ENCODE measurements at places on chromosomes 16 and 17. TPM values are rescaled to one million over a fixed set of nuclear protein-coding genes. Genes with fewer than 3 reads are reported as not detected.

DNA sequence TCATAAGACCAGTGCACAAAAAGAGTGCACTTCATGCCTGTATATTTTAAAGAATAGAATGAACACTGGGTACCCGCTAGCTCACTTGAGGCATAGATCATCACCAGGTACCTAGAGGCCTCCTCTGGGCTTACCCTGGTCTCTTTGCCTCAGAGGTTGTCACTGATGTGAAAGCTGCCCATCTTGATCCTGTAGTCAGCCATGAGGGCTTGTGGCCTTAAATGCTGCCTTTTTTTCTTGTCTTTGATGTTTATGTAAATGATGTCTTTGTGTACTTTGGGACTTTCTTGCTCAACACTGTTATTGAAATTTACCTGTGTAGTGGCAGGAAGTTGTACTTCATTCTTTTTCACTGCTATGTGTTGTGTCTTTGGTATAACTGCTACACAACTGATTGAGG lies 26.8 kb upstream of the SLC5A10 start:
- H3K27ac ChIP-seq, result no peak overlapping the region
- no peaks in the 10 kb centered on the region for H3K27me3 ChIP-seq
- peaks cover 9% of the 10 kb centered on the region for H3K4me1 ChIP-seq
- no peak for DNase-seq

GRCh38 chr16:79723583-79724168 lies 123.1 kb upstream of the MAF start:
- H3K27me3 ChIP-seq, result no peaks in the 10 kb centered on the region
- H3K4me3 ChIP-seq, result no peak overlapping the region
- no peaks in the 10 kb centered on the region for H3K36me3 ChIP-seq
- peak; percentile 72 for DNase-seq
- H3K27ac ChIP-seq, result peak overlapping the region; percentile 18

DNA sequence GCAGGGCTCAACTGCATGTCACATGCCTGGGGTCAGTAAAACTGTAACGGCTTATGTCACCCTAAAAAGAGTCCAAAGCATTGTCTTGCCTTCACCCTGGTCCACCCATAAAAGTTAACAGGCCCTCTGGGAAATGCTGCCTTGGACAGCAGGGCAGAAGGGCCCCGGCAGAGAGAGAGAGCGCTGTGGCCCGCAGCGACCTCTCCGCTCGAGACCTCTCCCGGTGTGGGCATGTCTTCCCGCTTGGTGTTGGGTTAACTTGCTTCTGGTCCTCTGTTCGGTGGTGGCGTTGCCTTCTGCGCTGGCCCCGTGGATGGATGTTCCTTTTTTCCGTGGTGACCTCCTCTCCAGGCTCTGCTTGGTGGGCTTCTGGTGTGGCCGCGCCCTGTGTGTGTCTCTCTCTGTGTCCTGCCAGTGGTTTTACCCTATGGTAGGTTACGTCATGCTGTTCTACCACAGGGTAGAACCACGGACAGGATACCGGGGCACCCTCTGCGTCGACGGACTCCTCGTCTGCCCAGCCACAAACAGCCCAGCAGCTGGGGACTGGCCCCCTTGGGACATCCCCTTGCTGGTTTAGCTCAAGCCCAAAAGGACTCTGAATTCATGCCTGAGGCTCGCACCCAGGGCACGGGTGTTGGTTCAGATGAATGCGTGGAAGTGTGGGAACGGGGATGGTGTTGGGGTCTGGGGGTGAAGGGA lies 18.3 kb upstream of the CLEC18A start:
- H3K4me1 ChIP-seq, result no peaks in the 10 kb centered on the region
- no peak overlapping the region for H3K4me3 ChIP-seq
- H3K27me3 ChIP-seq, result no peaks in the 10 kb centered on the region
- no peak for DNase-seq
- no peak overlapping the region for H3K27ac ChIP-seq
- no peaks in the 10 kb centered on the region for H3K36me3 ChIP-seq

ITPRIPL2 gene
- total RNA-seq, result 21.2 TPM

DNA sequence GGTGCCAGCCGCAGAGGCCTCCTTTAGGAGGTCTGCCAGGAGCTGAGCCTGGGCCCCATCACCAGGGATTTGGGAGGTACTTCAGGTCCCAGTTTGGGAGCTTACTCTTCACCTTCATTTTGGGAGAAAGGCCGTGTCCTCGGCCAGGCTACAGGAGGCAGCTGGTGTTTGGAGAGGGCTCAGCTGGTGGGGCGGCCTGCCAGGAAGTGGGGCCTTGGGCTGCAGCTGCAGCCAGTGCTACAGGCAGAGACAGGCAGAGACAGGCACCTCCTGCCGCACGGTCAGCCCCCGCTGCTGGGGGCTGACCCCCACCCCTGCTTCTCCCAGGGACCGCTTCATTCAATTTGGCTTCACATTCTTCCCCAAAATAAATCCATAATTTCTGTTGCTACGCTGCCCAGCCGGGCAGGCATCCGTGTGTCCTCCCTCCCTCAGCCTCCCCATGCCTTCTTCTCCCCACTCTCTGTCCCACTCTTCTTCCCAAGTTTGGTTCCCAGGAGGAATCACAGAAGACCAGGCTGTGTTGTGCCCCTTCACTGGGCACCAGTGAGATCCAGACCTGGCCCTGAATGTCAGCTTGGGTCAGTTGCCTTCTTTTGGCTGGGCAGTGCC lies 6.1 kb downstream of the TMEM235 start:
- H3K4me1 ChIP-seq, result no peaks in the 10 kb centered on the region
- no peak overlapping the region for H3K27ac ChIP-seq
- no peaks in the 10 kb centered on the region for H3K36me3 ChIP-seq
- DNase-seq, result no peak

KCNAB3 gene
- total RNA-seq, result 1.5 TPM

DNA sequence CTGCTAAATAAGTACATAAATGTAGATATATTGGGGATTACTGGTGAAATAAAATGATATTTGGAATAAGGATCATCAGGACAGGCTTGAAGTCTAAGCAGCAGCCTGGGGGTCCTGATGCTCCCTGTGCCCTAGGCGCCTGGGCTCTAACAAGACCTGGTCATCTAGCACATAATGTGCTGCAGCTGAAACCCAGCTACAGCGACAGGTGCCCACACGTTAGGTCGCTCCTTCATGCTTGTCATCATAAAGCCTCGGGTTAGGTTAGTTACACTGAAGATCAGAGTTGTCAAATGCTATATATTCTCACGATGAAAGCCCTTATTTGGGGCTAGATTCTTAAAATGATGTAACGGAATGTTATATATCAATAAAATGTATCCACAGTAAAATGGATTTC lies 11.5 kb downstream of the NARF start:
- no peaks in the 10 kb centered on the region for H3K36me3 ChIP-seq
- no peak for DNase-seq
- no peak overlapping the region for H3K4me3 ChIP-seq
- no peak overlapping the region for H3K27ac ChIP-seq

GRCh38 chr16:22356930-22357634 lies 17.3 kb downstream of the CDR2 start:
- H3K27ac ChIP-seq, result no peak overlapping the region
- no peak for DNase-seq
- H3K36me3 ChIP-seq, result no peaks in the 10 kb centered on the region
- H3K27me3 ChIP-seq, result no peaks in the 10 kb centered on the region

ZNF830 gene
- total RNA-seq, result 6.4 TPM
